ENCODE measurements at places on chromosomes 5 and 9.

GRCh38 chr5:36870399-36871040, 6.0 kb upstream of the NIPBL start:
- DNase-seq = peak; percentile 77

DNA sequence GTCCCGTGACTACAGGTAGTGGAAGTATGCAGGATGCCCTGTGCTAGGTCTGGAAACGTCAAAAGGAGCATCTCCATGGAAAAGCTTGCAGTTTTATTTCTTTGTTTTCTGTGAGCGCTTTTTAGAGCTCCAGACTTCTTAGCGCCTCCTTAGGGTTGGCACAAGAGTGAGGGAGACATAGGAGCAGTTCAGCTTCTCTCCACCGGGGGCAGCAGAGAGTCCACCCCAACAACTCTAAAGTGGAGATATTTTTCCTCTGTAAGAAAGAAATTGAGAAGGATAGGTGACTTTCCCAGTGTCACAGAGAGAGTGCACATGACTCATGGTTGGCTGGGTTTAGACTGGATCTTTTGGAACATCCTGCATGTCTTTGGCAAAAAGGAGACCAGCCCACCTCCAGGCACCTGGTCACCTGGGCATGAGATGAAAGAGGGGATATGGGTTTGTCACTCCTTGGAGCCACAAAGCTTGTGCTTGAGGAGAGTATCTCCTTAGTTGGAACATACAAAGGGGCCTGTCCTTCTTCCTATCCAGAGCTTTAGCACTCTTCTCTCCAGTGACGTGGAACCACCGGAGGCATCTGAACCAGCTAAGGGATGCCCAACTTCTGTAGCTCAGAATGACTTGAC, 637.7 kb downstream of the SEMA5A start:
- peak; percentile 73 for DNase-seq

DNA sequence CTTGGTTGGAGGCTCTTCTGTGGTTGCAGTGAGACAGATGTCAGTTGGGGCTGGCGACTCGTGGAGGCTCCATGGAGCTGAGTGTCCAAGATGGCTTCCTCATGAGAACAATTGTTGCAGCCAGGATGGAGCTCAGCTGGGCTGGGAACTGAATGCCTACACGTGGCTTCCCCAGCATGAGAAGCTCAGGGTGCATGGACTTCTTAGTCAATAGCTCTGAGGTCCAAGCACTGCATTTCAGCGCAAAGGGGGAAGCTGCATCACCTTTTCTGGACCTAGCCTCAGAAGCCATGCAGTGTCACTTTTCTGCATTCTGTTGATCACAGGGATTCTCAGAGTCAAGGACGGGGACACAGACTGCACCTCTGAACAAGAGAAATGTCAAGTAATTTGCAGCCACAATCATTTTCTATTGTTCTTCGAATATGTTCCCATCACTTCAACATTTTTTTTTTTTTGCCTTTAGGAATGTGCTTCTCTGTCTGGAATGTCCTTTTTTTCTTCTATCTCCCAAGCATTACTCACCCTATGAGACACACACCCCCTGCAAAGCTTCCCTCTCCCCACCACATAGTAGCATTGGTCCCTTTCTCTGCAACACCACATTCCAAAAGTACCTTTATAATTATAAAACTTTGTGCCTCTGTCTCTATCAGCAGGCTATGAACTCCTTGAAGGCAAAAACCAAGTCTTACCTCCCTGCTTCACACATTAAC, 57.5 kb upstream of the STK32A start:
- peak; percentile 88 for DNase-seq

DNA sequence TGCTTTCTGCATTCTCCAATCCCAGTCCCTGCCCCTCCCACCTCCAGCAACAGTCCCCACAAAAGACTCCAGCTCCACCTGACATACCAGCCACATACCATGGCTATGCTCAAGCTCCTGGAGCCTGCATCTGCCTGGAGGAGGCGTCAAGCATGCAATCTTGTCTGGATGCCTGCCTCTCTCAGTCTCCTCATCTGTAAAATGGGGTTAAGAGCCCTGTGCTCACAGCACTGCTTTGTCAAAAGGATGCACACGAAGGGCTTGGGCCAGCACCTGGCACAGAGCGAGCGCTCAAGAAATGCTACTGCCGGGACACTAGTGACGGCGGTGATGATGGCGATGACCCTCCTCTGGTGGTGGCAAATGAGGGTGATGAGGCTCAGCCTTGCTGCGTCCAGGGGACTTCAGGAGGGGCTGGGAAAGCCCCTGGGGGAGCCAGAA, 202.9 kb upstream of the IER5L start:
- DNase-seq = no peak

- no peak for DNase-seq
These were observed 399.6 kb upstream of the IRX1 start for GRCh38 chr5:3195994-3196393.

DNA sequence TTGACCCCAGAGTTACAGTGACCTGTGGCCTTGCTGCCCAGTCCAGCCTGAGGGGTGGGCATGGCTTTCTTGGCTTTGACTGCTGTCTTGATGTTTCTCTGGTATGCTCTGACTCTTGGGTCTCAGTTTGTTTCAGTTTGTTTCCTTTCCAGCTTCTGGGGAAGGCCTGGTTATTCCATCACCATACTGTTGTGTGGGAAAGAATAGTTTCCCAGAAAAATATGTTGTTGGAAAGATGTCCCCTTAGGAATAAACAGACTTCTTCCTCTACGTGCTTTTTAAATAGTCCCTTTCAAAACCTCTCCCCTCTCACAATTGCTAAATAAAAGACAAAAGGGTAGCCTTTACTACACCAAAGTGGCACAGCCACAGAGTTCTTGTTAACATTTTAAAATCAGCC, 49.5 kb downstream of the EGFLAM start:
- no peak for DNase-seq

- DNase-seq = peak; percentile 99
These were observed at the start of gene NR2F1 for GRCh38 chr5:93582677-93583438. TSS of gene NR2F1 (plus strand) at chr5:93583222. CDS start at chr5:93585024, 1,802 bp downstream.

- DNase-seq = no peak
These were observed 139.7 kb downstream of the GABBR2 start for GRCh38 chr9:98568909-98569469.

- DNase-seq = no peak
These were observed 25.5 kb downstream of the DDX31 start for GRCh38 chr9:132644251-132644650.

GRCh38 chr9:93091453-93092081, 4.5 kb upstream of the CARD19 start:
- peak; percentile 80 for DNase-seq

DNA sequence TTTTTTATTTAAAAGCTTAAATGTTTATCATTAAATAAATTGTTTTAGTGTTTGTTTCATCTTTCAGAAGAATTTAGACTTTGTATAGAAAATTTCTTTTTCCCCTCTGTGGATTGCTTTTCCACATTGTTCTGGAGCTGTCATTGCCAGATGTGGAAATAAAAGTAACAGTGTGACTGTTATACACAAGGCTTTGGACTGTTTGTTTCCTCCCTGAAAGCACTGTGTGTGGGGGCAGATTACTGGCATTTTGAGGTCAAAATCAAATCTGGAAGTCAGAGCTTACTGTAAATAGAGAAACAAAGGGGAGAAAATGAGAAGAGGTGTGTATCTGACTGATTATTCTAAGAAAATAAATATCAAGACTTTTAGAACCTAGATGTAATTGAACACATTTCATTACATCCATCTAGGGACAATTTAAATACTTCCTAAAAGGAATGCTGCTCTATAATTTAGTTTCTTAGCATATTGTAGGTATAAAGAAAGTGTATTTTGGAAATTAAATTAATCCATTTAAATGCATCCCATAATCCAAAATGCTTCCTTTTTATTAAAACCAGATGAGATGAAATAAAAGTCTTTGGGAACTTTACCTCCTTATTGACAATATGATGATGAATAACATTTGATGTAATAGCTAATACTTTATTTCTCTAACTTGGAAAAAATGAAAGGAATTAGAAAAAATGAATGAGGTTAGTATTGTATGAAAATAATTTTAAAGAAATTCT, 51.9 kb downstream of the ERCC6L2 start:
- no peak for DNase-seq

GRCh38 chr9:83281306-83282255, 218.6 kb upstream of the RASEF start:
- DNase-seq = peak; percentile 92

- no peak for DNase-seq
These were observed 78.0 kb downstream of the WNK2 start for GRCh38 chr9:93261735-93262523.

GRCh38 chr5:14343376-14343775, 200.2 kb downstream of the TRIO start:
- no peak for DNase-seq

DNA sequence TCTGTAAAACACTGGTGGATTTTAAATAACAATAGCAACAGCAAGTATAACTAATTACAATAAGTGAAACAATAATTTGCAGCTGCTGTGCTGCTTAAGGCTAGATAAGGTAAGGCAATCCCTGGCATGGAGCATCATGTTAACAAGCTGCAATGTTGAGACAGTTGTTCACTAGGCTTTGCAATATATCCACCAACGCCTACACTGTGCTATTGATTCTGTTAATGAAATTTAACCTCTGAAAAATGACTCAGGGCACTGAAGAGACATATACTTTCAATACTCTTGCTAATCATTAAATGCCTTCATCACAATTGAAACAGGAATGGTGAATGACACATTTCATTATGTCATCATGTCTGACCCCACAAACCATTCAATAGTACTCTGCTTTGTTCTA, 255.0 kb downstream of the EFNA5 start:
- no peak for DNase-seq

GRCh38 chr9:128340691-128341434, 536 bp downstream of the SLC27A4 start:
- DNase-seq = peak; percentile 26

- DNase-seq = no peak
These were observed 21.9 kb upstream of the SPINK14 start for GRCh38 chr5:148146487-148146886.

DNA sequence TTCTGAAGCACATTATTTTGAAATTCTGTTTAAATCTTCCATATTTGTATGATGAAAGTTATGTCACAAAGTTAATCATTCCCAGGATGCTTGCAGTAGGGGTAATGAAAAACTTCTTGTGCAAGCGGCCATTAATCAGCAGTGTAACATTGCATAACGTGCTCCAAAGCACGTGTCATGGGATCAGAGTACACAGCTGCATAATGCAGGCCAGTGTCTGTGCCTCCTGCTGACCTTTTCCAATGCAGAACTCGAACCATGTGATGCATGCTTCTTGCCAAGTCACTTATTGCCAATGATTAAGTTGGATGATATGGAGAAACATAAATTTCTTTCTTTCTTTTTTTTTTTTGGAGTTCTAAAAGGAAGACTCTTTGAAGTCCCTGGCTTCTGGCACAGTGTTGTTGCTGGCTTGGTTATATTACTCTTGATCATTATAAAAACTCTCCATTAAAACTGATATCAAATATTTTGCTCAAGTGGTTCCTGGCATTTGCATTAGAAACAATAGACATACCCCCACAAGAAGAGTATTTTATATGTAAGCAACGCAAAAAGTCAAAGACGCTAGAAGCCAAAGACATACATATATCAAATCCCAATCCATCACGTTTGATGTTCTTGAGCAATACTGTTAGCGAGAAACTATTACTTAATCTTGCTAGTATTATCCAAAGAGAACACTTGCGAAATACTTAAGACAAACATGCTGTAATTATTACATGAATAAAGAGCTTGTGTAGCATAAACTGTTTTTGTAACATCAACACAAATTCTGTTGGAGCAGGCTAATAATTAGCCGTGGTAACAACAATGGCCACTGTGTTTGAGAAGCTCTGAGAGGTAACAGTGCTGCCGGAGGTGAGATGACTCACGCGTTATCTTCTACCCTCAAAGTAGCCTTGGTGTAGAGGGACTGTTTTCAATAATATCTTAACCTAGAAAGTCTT, 164.2 kb downstream of the AUH start:
- peak; percentile 90 for DNase-seq

DNA sequence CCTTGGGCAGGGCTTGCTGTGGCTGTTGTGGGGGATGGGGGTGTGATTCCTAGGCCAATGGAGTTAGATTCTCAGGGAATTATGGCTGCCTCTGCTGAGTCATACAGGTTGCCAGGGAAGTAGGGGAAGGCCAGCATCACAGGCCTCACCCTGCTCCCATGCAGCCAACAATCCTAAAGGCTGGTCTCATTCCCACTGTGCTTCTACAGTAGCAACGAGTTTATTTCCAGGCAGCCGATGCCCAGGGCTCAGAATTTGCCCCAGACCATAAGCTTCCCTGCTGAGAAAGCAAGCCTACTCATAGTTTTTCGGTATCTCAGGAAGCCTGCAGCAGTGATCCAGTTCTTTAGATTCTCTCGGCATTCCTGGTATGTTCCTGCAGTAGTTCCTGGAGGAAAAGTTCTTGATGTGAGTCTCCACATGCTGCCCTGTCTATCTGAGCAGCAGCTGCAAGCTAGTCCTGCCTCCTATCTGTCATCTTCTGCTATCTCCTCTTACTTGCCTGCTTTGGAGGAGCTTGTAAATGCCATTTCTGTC, 59.3 kb upstream of the SELENOP start:
- DNase-seq = peak; percentile 27

DNA sequence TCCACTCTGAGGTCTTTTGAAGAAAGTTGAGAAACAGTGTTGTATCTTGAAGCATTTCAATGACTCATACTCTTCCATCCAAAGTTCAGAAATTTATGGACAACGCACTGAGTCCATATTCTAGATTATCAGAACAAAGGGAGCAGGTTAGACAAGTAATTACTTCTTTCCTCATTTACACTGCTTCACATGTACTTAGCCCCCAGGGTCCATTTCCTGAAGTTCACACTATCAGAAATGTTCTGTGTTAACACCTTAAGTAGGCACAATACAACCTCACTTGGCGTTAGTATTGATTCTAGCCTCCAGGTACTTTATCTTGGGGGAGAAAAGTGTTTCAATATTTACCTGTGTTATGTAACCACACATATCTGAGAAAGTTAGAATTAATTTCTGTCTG, 487.9 kb upstream of the DMAC1 start:
- DNase-seq = no peak

- DNase-seq = no peak
These were observed 21.2 kb upstream of the PCSK5 start for GRCh38 chr9:75869236-75869635.

GRCh38 chr9:104856413-104856941, 71.5 kb downstream of the ABCA1 start:
- no peak for DNase-seq

GRCh38 chr9:111945216-111945615, 48.6 kb downstream of the UGCG start:
- peak; percentile 61 for DNase-seq

DNA sequence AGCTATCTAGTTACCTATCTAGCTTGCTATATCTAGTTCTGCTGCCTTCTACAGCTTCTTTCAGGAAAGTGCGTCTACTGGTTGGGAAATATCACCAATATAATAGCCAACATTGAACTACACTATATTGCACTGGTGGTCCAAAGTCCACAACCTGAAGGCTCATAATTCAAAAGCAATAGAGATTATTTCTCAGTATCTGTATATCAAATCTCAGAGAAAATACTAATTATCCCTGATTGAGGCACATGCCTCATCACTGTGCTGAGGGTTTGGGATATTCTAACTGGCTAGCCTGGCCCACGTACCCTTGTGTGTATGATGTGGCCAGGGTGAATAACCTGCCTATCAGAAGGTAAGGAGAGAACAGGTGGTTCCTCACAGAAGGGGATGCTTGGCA, 53.8 kb downstream of the SH3RF2 start:
- no peak for DNase-seq

- peak; percentile 46 for DNase-seq
These were observed 12.4 kb downstream of the CBY3 start for GRCh38 chr5:179668391-179668790.

Measured in M059J (cell line).